Activated CD4-positive, alpha-beta T cell treated with anti-CD3 and anti-CD28 coated beads for 24 hours (primary cell): ENCODE measurements at places on chromosomes 11 and 22.

- DNase-seq = no peak
These were observed 105.5 kb downstream of the PARVA start for GRCh38 chr11:12482839-12483238.

- peak; percentile 62 for DNase-seq
These were observed 2.2 kb upstream of the TUT1 start for GRCh38 chr11:62593434-62594044.

- no peak for DNase-seq
These were observed 168.4 kb downstream of the SBF2 start for GRCh38 chr11:10125522-10126133.

- no peak for DNase-seq
These were observed 49.9 kb downstream of the BTG4 start for GRCh38 chr11:111462329-111462728.

GRCh38 chr22:46027211-46028105, 50.5 kb upstream of the WNT7B start:
- no peak for DNase-seq

DNA sequence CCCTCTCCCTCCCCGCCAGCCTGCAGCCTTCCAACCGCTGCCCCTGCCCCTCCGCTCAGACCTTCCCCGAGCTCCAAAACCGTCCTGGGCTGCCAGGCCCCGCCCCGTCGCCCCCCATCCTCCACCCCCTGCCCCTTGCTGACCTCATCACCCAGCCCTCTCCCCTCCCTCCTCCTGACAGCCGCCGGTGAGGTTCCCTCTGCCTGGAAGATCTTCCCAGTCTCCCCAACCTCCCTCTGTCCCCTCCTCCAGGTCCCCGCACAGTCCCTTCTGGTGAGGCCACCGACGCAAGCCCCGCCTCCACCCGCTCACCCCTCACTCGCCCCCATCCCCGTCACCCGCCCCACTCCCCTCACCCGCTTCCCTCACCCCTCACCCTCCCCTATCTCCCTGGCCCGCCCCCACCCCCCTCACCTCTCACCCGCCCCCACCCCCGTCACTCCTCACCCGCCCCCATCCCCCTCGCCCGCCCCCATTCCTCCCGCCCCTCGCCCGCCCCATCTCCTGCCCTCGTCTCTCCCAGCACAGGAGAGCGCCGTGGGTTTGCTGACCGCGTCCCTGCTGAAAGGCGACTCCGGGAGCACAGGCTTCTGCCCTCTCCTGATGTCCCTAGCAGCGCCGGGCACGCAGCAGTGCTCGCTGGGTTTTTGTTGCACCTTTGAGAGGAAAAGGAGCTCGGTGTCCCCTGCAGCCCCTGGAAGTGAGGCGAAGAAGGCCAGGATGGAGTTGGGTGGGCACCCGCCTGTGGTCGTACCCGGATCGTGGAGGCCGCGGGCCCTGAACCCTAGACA, 16.4 kb upstream of the UPK3A start:
- DNase-seq = no peak
